ENCODE measurements at places on chromosomes 2 and 18.

DNA sequence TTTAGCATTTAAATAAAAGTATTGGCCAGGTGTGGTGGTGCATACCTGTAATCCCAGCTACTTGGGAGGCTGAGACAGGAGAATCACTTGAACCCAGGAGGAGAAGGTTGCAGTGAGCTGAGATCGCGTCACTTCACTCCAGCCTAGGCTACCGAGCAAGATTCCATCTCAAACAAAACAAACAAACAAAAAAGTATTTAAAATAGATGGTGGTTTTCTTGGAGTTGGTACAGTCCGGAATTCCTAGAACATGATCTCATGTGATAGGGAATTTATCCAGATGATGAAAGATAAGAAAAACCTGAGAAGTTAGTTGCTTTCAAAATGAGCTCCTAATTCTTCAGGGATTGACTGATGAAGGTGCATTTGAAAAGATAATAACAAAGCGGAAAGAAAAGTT, 62.0 kb downstream of the BIRC6 start:
- no peak for DNase-seq

DNA sequence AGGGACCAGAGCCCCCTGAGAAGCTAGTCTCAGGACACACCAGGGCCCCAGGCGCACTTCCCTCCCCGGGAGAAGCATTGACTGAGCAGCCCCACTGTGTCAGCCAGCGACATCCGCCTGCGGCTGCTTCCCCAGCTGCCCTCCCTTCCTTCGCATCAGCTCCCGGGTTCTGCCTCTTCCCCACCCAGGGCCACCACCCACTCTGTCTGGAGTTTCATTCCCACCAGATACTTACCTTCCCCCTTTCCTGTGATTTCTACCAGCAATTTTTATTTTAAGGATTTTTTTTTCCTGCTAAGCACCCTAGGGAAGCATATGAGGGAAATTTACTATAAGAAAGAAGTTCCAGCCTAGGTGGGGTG, 99.2 kb downstream of the SMAD7 start:
- DNase-seq = no peak

- DNase-seq = no peak
Observed at GRCh38 chr2:143321994-143322393, 192.8 kb downstream of the ARHGAP15 start.

DNA sequence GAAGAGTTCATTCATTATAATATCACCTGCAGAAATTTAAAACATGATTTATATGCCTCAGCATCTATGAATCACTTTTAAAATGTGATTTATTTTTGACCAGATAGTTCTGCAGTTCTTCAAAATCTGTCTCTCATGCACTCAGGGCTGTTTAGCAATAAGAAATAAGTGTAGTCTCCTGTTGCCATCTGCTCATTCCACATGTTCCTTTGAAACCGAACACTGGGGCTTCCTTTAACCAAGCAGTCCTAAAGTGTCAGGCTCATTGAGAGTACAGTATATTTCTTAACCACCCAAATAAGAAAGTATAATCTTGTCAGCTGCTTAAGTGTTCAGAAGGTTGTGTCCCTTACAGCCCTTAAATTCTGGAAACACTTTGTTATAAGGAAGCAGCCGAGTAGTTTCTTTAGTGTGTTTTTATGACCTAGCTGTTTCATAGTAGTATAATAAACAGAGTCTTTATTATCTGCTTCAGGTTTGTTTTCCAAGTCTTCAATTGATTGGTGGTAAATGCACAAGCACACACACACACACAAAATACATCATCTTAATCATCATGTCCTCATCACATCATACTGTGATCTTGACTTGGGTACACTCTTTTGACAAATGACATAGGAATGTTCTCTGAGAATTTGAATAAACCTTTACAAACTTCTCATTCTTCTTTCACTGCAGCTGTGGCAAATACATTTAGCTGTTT, 10.4 kb downstream of the WDR7 start:
- no peak for DNase-seq

- no peak for DNase-seq
Observed at GRCh38 chr2:217467331-217467730, 535.5 kb downstream of the TNS1 start.

All from stimulated activated CD8-positive, alpha-beta memory T cell treated with anti-CD3 and anti-CD28 coated beads, Interleukin-7, amount 100 ng/mL, for 1 hour (primary cell).